Fibroblast of the aortic adventitia (primary cell): ENCODE measurements at places on chromosomes 6 and 20.

- no peak for DNase-seq
These were observed 16.1 kb upstream of the SAMHD1 start for GRCh38 chr20:36967636-36968035.

- peak; percentile 51 for DNase-seq
These were observed 37.4 kb upstream of the TNFAIP3 start for GRCh38 chr6:137829641-137830083.

DNA sequence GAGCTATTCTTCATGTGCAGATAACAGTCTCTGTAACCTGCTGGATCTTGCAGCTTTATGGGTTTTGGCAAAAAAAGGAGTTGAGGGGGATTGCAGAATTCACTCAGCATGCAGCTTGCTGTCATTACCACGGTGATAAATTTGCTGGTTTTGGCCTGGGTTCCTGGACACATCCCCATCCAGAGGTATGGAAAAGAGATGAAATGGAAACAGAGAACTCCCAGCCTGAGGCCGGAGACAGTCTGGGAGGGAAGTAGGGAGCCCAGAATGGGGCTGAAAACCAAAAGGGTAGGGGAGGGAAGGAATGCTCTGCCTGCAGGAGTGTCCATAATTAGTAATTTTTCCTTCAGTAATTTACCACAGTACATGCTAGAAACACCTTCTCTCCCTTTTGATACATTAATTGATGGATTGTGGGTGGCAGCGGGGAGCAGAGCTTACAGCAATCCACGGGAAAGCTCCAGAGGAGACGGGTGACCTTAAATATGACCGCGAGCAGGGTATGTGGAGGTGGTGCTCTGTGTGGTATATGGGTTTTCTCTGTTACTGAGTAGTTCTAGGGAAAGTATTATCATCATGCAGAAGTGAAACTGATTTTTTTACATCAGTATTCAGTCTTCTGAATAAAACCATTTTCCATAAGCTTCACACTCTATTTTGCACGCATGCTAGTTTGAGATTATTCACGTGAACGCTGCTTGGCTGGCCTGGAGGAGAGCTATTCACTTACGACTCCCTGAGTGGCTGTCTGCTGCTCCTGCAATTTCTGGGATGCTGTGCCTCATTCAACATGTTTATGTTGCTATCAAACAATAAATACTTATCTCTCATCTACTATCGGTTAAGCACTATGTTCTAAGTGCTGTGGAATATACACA is 66.3 kb upstream of the KCNK16 start:
- DNase-seq, result peak; percentile 1

GRCh38 chr20:45340236-45340847 is 7.9 kb downstream of the SDC4 start:
- no peak for DNase-seq

GRCh38 chr6:89828988-89829471 is 650 bp upstream of the CASP8AP2 start:
- DNase-seq, result no peak

DNA sequence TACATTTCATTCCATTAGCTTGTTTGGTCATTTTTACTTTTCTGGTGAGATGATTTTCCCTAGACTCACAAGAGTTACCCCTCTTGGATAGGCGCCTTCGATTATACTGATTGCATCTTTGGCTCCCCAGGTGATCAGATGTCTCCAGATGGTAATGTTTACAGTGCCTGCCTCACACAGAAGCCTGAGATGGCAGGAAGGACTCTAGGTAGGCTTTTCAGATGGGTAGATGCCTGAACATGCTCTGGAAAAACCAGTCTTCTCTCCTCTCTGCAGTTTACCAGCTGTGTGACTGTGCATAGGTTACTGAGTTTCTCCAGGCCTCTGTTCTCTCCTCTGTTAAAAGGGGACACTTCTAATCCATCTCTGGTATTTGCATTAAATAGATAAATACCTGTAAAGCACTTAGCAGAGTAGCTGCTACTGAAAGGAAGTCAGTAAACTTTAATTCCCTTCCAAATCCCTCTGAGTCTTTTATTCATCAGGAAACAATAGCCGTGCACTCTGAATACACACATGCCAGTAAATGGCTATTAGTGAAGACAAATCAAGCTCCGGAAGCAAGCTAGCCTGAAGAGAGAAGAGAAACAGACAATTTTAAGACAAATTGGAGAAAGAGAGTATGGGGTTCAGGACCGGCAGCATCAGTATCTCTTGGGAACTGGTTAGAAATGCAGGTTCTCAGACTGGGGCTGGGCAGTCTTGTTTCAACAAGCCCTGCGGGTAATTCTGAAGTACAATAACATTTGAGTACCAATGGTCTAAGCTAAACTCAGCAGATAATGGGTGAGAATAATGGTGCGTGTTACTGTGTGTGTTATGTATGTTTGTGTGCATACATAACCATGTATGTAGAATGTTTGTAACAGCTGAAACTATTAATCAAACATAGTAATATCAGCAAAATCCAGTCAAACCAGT is 139.4 kb downstream of the UST start:
- no peak for DNase-seq

- no peak for DNase-seq
These were observed 18.7 kb upstream of the MEI4 start for GRCh38 chr6:77633993-77634715.

DNA sequence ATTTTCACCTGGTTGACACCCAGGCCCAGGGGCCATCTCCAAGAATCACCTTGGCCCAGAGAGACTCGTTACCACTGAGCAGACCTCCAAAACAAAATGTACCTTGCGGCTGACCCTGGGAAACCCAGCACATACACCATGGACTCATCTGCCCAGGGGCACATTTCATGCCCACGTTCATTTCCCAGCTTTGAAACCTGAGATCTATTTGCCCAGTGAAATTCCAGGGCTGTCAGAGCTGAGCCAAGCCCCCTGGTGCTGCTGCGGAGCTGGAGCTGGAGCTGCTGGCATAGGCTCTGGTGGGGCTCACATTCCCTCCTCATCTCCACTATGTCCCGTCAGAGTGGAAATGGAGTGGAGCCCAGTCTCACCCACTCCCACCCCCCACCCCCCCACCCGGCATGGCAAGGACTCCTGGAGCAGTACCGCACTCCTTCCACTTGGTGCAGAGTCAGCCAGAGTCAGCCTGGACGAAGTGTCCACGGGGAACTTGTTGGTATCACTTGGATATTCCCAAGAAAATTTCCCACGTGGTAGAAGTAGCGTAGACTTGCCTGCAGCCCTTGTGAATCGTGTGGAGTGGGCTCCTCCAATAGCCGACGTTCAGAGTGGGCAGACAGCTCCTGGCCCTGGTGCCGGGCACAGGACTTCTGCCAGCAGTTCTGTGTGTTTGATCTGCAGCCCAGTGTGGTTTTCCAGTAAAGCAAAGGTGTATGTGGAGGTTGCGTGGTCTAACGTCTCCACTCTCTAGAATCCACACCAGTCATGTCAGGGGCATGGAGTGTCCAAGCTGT is 18.1 kb upstream of the OSER1 start:
- DNase-seq, result no peak

DNA sequence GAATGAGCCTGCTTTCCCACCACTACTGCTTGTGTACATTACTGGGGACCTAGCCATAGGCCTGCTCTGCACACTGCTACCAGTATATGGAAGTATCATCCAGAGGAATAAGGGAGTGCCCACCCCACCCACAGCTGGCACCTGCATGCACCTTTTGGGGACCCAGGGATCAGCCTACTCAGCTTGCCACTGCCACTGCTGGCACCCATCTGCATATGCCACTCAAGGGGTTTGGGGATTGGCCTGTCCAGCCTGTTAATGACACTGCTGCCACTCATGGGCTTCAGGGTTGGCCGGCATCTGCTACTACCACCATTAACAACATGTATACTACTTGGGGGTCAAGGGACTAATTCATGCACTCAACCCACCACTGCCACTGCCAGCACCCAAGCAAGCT is 832.1 kb downstream of the PHF3 start:
- DNase-seq, result no peak

DNA sequence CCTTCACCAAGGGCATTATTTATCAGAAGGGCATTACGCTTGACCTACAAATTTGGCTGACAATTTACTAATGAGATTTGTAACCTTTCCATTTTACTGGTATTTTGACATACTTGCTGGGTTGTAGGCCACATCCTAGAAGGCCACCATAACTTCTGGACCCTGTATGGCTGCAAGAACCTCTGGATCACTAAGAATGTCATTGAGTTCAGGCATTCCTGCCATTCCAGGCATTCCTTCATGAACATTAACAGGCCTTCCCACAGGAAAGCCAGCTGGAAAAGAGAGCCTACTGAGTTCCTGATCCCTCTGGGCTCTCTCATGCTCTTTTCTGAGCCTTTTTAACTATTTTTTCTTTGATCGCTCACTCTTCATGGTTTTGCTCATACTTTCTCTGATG is 28.4 kb upstream of the SLC35A1 start:
- no peak for DNase-seq

GRCh38 chr6:108156180-108156937 is 9.5 kb upstream of the NR2E1 start:
- no peak for DNase-seq

- DNase-seq, result no peak
These were observed 86.0 kb downstream of the SAMD3 start for GRCh38 chr6:130136798-130137197.

DNA sequence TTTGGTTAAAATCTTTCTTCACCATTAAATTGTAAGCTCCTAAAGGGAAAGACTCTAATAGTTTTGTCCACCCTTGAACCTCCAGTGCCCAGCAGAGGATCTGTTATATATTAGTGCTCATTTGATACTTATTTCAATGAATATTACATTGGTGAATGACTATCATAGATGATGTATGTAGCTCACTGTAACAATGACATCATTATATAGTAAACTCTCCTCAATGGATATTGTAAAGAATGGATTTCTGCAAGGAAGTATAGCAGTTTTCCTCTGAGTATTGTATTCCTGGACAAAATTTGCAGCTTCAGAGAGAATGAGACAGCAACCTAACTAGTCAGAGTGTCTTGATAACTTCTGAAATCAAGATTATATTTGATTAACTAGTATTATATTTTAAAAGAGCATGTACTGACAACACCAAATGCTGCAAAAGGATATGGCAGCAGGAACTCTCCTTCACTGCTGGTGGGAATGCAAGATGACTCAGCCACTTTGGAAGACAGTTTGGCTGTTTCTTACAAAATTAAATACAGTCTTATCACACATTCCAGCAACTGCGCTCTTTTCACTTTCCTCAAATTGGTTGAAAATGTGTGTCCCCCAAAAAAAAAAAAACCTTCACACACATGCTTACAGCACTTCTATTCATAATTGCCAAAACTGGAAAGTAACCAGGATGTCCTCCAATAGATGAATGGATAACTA is 189.8 kb upstream of the OPRM1 start:
- DNase-seq, result no peak

DNA sequence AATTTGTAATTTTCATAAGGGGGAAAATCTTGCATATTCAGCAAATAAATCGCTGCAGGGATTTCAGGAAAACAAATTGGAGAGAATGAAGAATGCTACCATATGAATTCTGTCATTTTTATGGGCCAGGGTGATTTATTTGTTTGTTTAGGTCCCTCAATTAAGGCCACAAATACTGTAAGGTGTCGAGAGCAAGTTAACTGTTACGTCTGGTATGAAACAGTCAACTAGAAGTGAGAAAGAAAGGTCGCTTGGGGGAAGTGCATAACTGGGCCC is 166.9 kb upstream of the TSHZ2 start:
- DNase-seq, result no peak

GRCh38 chr6:23243854-23244253 is 674.5 kb downstream of the HDGFL1 start:
- DNase-seq, result no peak

GRCh38 chr20:50514750-50515149 is 4.6 kb downstream of the PTPN1 start:
- no peak for DNase-seq

DNA sequence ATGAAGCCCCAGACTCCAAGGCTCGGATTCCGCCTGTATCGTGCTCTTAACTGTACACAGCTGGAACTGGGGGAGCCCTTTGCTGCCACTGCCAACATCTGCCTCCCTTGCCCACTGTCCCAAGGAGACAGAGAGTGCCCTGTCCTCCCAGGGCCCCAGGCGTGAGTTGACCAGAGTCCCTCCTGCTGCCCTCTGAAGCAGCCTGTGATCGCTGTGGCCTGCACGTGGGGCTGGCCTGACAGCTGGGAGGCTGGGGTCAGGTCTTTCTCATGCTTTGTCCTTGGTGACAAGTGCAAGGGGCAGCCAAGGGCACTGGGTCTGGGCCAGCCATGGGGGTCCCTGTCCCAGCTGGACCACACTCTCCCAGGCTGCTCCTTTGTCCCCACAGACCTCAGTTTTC is 44.3 kb downstream of the KIAA1755 start:
- DNase-seq, result no peak

- DNase-seq, result no peak
These were observed 40.1 kb downstream of the ZBTB2 start for GRCh38 chr6:151351146-151351700.

DNA sequence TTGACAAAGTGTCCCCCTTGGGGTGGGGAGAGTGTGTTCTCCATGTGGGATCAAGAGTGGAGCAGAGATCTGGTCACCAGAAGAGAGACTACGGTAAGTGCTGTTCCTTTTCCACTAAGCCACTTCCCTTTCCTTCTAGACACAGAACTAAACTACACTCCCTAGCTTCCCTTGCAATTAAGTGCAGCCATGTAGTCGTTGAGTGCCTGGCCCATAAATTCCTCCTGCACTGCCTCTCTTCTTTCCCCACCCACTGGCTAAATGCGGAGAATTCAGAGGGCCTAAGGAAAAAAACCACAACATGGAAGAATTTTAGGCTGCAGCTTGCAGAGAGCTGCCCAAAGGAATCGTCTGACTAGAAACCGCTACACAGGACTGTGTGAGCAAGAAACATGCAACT is 1.5 kb downstream of the WDR27 start:
- peak; percentile 37 for DNase-seq

- no peak for DNase-seq
These were observed 447.4 kb downstream of the KIF16B start for GRCh38 chr20:16125816-16126215.

- no peak for DNase-seq
These were observed 18.3 kb downstream of the SNX9 start for GRCh38 chr6:157841211-157841840.

DNA sequence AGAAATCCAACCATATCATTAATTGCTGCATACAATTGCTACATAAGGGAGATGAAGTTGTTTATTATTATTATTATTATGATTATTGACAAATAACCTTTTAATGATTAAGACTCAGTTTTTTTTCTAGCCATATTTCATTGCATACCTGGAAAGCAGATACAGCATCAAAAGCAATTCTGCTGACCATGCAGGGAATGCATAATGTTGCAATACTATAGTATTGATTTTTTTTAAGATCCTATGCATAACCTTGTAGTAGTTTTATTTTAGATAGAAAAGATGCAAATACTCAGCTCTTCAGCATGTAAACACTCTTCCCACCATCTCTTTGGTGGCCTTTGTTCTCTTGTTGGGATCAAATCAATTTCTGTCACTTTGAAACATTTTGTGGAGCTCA is 300.9 kb upstream of the MAP3K7 start:
- DNase-seq, result no peak

GRCh38 chr20:35738410-35739179 is 3.5 kb downstream of the RBM39 start:
- no peak for DNase-seq

GRCh38 chr20:53867741-53868351 is 202.5 kb downstream of the BCAS1 start:
- no peak for DNase-seq
